Epithelial cell of esophagus (primary cell): ENCODE measurements at places on chromosomes 16 and 17.

- no peak for DNase-seq
Measured at GRCh38 chr16:73616770-73617169, 568.8 kb upstream of the ZFHX3 start.

DNA sequence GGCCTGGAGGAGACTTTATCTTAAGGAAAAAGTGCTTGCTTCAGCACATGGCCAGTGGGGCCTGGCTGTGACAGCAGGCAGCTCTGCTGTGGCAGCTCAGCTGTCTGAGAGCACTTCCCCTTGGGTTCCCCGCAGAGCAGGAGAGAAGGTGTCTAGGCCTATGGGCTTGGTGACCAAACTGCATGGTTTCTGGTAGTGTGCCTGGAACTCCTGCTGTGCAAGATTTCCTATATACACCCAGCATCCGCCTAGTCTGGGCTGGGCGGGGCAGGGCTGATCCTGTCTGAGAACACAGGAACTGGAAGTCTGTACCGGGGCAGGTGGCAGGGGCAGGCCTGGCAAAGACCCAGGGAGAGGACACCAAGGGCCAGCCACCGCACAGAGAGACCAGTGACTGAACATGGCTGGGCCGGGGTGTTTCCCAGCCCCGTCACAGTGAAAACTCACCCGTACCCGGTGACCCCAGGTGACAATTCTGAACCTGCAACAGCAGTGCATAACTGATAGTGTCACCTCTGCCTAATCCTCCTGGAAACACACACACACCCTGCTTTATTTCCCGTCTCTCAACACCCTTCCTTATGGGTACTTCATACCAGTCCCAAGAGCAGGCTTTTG lies 39.3 kb downstream of the CHD9 start:
- peak; percentile 68 for DNase-seq

DNA sequence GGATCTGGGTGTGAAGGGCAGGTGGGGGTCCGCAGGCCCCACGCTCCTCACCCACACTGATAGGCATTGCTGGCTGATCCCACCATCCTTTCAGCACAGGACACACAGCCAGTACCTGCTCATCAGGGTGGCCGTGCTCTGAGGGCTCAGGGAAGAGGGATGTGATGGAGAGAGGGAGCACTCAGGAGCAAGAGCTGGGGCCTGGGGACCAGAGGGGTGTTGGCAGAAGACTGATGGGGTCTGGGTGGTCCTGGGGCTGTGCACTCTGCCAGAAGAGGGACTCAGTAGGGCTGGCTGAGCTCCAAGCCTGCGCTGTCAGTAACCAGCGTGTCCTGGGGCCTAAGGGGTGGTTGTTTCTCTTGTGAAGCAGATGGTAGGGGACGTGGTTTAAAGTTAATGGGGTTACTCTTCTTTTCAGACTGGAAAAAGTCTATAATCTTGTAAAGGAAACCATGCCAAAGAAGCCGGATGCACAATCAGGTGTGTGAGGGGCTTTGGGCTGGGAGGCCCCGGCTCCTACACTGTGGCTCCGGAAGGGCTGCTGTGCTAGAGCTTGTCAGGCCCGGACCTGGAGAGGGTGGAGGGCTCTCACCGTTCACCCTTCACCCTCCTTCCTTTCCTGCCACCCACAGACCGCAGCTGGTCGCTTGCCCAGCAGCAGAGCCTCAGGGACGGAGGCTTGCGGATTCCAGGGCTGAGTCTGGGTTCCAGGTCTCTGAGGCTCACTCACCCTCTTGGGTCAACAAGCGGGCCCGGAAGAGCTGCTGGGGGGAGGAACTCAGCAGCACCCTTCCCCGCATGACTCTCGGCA lies 27.8 kb downstream of the POLR3E start:
- no peak for DNase-seq

- DNase-seq: no peak
Measured at GRCh38 chr17:51012538-51012937, 108.1 kb downstream of the SPAG9 start.

DNA sequence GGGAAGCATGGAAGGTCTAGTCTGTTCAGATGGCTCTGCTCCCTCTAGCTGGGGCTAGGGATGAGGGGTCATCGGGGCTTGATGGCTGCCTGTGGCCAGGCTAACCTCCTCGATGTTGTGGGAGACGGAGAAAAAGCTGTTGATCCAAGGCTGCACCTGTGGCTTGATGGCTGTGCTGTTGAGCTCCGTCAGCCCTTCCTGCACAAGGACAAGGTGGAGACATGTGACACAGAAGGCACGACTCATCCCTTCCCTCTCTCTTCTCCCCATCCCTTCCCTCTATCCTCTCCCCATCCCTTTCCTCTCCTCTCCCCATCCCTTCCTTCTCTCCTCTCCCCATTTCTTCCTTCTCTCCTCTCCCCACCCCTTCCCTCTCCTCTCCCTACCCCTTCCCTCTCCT lies 28.2 kb downstream of the FCSK start:
- no peak for DNase-seq

GRCh38 chr17:10612957-10613744 lies 44.0 kb downstream of the MYH3 start:
- DNase-seq: no peak

DNA sequence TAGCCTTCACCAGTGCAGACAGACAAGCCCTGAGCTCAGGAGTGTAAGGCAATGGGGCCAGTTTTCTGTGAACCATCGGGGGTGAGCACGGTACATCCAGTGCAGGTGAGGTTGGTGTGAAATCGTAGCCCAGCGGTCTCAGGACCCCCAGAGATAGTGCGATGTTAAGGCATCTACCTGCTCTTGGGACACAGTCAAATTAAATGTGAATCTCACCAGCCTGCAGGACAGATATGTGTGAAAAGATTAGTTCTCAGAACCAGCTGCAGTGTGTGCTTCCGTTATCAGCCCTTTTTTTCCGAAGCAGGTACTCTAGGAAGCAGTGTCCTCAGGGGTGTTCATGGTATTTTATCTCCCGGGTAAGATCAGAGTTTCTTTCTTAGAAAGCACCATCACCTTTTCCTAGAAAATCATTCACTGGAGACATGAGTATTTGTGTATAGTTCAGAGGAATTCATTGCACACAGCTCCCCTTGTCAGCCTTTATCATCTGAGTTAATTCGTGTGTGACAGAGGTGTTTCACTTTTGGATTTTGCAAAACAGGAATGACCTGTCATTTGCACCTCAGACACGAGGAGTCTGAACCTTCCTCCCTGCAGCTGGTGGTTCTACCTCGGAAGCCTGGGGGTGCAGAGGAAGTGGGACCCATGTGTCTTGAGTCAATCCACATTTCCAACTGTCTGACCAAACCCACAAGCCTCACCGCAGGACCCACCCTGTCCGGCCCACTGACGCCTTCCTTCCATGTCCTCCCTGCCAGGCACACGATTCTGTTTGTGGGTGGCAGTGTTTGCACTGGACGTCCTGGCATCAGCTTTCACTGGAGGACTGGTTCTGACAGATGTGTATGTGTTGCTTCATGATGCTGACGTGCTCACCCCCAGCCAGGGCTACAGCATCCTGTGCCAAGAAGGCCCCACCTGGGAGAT lies 107.8 kb downstream of the CLEC16A start:
- peak; percentile 37 for DNase-seq

- no peak for DNase-seq
Measured at GRCh38 chr17:4764595-4764994, 7.1 kb upstream of the TM4SF5 start.

GRCh38 chr16:54627616-54628015 lies 303.0 kb upstream of the IRX5 start:
- DNase-seq: no peak

DNA sequence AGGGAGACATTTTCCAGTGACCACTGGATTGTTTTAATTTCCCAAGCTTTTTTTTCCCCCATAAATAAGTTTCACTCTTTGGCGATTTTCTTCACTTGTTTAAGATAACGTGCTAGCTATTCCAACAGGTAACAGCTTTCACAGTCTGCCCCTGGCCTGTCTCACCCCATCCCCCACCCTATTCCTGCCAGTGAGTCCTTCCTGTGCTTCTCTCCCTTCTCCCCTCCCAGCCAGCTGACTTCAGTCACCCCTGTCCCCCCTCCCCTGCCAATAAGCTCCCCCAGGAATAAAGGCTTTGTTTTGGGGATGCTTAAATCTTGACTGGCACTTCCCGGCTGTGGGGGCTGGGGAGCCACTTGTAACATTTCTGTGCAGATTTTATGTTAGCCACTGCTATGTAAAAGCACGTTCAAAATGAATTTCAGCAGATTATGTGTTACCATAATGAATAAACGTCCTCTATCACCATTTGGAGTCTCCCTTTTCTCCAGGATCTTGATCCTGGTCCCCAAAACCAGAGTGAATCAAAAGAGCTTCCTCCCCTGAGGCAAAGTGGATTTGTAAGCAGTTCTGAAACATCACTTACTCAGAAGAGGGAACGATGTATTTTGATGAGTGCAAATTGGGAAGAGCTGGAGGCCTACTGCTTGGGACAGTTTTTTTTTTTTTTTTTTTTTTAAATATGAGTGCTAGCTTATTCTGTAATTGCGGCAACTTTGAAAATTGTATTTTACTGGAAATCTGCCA lies 58.2 kb downstream of the IGF2BP1 start:
- DNase-seq: no peak

DNA sequence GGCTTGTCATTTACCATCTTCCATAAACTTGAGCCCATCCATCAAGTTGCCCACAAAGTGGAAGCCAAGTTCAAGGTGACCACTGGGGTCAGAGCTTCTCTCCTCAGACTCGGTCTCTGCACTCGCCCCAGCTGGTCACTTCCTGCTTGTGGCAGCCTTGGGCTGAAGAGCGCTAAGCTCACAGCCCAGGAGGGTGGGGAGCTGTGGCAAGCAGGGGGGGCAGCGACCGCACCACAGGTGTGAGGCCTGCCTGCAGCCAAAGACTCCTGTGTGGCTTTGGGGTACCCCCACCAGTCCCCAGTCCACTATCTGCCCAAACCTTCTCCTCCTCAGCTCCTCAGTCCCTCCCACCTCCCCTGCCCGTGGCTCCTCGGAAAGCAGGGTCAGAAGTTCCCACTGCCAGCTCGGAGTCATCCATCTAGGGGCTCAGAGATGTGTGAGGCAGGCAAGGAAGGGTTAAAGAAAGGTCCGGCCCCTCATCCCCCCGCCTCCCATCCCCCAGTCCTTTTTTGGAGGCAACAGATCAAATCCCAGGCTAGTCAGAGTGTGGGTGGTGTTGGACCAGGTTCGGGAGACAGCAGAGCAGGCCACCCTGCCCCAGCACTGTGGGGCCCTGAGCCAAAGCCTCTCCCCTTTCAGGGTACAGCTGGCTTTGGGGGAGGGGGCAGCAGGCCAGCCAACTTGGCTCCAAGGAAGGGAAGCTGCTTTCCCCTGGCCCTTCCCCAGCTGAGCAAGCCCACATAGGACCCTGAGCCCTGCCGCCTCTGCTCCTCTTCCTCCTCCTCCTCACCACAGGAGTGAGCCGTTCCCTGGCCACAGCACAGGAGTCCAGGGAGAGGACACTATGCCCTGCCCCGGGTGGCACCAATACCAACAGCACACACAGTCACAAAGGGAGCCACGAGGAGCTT lies 3.2 kb downstream of the CSF3 start:
- no peak for DNase-seq

GRCh38 chr16:1642148-1642547 lies 30.0 kb downstream of the CRAMP1 start:
- DNase-seq: no peak

- no peak for DNase-seq
Measured at GRCh38 chr17:17508019-17508535, 11.9 kb upstream of the RASD1 start.

DNA sequence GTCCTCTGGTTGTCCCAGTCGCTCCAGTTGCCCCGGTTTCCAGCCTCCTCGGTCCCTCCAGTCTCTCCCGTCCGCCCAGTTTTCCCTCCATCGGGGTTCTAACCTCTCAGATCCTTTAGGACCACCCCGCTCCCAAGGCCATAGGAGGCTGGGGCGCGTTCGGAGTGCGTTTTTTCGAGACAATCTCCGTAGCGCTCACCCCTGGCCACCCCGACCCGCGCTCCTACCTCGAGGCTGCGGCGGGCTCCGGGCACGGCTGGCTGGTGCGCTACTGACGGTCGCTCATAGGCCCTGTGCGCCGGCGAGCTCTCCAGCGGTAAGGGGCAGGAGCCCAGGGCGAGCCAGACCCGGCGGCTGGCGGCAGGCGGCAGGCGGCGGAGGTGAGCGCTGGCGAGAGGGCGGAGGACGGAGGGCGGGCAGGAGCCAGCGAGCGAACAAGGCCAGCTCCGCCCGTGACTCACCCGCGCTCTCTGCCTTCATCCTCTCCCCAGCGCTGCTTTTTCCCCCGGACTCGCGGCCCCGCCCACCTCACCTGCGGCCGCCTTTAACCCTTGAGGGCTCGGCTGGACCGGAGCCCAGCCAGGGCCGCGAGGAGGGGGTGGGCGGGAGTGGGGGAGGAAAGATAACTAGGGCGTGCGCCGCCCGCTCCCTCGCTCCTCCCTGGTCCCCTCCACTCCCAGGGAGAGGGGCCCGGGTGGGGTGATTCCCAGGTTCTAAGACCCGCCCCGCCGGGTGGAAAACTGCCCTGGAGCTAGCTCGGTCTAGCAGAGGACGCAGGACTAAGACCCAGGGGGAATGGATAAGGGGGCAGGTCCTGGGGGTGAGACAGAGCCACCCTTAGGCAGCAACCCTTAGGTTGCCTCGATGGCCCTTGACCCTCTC lies at the start of gene SP6:
SP6 (minus strand) TSS at position 472 of the 882 bp plus-strand sequence. CDS start 2,734 bp downstream, outside the sequence.
- DNase-seq: peak; percentile 92

DNA sequence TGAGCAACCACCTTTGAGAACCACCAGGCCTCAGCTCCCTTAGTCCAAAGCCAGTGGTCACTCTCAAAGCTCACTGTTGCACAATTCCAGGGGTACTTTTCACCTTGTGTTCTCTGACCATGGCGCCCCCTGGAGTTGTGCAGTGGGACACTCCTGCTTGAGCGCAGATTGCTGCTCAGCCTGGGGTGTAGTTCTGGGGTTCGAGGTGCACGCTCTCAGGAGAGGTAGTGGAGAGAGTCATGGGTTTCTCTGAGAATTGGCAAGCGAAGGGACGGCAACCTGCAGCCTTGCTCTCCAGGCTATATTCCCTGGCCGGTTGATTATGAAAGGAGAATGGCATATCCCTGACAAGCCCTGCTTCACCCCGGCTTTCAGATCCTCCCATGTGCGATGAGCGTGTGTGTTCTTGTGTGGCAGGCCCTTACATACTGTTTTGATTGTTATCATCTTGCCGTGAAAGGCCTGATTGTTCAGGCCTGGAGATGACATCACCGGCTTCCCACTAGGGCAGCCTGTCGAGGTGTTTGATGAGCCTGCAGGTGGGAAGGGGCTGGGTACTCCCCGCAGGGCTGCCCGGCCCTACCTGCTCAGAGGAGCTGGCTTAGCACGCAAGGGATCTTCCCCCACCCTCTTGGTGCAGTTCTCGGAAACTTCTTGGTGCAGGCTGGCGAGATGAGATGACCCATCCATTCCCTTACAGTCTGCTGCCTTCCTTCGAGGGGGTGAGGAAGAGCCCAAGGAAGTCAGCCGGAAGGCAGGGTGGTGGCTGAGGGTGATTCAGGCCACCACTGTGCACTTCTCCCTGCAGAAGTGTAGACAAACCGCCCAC lies 431.2 kb downstream of the SLC39A11 start:
- peak; percentile 99 for DNase-seq

- no peak for DNase-seq
Measured at GRCh38 chr16:73166441-73166851, 118.5 kb upstream of the ZFHX3 start.

GRCh38 chr17:65385071-65385470 lies 176.4 kb downstream of the AXIN2 start:
- DNase-seq: no peak

DNA sequence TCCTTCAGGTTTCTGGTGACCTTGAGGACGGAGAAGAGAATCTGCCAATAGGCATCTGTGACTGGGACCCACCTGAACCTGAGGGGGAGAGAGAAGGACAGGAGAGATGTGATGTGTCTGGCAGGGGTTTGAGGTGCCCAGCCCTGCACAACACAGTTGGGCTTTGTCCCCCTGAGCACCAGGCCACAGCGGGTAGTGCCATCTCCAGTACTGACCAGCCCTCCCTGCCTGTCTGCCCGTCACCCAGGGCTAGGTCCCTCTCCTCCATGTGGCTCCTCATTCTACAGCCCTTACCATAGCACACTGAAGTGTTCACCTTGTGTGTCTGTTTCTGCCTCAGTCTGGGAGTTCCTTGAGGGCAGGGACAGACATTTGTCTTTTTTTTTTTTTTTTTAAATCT lies 30.8 kb downstream of the NLRP1 start:
- no peak for DNase-seq
